Skeletal muscle cell (primary cell): ENCODE measurements at places on chromosomes 5 and 9.

GRCh38 chr5:35484241-35484640 lies 133.4 kb upstream of the SPEF2 start:
- DNase-seq, result no peak

DNA sequence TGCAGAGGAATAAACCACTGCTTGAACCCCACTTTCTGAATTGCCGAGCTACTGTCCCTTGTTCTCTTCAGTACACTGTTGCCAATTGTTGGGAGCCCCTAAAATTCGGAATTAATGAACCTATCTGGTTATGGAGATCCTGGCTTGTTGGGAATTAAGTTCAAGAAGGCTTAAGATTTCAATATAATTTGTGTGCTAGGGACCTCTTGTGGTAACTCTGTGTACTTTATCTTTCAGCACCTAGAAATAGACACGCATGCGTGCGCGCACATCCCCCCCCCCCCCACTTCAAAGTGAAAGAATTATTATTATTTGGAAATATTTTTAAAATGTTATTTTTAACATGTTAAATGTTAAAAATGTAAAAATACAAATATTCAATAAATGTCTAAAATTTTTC lies 53.3 kb upstream of the FAM169A start:
- peak; percentile 25 for DNase-seq

- no peak for DNase-seq
Observed at GRCh38 chr5:53613536-53613935, 53.1 kb downstream of the NDUFS4 start.

GRCh38 chr5:143229896-143230675 lies 173.4 kb downstream of the NR3C1 start:
- DNase-seq, result no peak

DNA sequence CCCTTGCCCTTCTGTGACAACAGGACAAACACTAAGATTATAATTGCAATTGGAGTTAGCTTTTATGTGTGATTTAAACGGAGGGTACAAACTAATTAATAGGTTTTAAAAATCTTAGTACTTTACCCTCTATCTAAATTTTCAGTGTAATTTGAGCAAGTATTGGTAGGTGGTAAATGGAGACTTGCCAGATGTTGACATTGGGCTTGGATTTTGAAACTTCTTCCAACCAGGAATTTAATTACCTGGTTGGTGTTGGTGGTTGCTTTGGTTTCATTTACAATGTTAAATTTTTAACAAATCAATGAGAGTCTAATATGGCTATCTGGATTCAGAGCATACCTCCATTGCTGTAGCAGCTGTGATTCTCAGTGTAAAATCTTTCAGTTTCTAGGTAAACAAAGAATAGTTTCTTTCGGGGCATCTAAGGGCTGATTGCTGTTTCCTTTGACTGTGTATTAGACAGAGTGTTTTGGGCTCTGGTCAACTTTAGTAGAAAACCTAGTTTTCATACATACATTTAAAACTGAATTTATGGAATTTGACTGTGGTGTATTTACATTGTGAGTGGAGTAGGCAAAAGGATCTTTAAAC lies 1.9 kb downstream of the DAPK1 start:
- DNase-seq, result no peak

DNA sequence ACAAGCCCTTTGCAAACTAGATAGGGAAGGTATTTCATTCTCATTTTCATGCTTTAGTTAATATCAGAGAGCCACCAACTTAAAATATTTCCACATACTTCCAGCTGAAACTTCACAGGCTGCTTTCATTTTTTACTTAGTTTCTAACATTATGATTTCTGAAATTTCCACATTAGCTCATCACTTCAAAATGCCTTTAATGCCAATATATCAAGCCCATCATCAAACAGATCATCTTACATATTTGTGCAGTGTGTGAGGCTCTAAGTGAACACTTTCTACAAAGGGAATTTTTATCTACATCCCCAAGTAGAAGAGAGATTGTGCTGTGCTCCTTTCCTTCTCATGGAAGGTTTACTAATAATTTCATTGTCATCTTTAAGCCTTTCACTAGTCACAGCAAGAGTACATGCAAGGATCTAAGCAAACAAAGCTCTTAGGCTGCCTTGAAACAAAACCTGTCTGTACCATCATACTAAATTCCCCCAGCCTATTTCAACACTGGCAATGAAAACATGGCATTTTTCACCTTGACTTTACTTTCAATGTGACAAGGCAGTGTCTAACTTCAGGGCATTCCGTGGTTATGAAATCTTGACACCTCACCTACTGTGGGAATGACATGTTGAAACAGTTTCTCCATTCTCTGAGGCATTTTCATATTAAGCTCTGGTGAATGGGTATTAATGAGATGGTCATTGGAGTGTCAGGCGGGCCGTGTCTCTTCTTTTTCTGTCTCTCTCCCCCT lies 45.4 kb downstream of the PPP2R2B start:
- no peak for DNase-seq

DNA sequence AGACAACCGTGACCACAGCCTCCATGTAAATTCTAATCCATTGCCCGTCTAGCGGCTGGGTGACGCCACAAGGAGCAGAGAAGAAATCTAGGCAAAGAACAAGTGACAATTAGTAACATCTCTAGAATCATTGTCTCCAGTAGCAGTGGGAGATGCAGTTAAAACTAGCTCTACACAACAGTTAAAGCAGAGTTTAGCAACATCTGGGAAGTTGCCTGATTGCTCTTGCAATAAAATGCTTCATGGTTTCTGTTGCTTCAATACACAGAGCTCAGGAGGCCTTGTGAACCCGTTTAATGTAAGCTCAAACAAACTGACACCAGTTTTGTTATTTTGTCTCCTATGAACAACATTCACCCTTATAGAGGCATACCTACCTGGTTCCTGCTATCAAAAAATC lies 369.8 kb upstream of the PDE4D start:
- DNase-seq, result no peak

GRCh38 chr5:138844125-138844461 lies 31.0 kb downstream of the LRRTM2 start:
- DNase-seq, result no peak

DNA sequence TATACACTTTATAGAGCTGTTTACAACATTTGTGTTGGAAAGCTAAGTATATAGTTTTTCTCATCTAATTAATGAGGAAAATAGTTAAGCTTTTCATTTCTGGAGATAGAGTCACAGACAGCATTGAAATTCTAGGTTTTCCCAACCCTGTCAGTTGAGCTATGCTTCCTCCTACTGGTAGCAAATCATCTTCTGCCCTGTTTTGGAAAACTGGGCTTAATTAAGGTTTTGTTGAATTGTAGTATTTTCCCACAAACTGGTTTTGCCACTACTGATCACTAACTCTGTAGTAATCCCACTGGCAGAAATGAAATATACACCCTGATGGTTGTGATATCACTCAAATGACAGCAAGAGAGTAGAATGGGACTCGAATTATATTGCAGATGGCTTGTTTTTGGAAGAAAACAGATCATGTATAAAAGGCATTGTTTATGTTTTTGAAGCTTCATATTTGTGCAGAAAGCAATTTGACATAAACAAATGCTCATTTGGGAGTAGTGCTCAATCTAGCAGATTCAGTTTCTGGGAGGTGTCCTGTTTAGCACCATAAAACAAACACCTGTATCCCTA lies 46.6 kb downstream of the CD180 start:
- no peak for DNase-seq

- DNase-seq, result peak; percentile 64
Observed at GRCh38 chr5:53378590-53379247, 101.7 kb upstream of the FST start.

- no peak for DNase-seq
Observed at GRCh38 chr9:121353241-121354061, 16.6 kb downstream of the STOM start.

DNA sequence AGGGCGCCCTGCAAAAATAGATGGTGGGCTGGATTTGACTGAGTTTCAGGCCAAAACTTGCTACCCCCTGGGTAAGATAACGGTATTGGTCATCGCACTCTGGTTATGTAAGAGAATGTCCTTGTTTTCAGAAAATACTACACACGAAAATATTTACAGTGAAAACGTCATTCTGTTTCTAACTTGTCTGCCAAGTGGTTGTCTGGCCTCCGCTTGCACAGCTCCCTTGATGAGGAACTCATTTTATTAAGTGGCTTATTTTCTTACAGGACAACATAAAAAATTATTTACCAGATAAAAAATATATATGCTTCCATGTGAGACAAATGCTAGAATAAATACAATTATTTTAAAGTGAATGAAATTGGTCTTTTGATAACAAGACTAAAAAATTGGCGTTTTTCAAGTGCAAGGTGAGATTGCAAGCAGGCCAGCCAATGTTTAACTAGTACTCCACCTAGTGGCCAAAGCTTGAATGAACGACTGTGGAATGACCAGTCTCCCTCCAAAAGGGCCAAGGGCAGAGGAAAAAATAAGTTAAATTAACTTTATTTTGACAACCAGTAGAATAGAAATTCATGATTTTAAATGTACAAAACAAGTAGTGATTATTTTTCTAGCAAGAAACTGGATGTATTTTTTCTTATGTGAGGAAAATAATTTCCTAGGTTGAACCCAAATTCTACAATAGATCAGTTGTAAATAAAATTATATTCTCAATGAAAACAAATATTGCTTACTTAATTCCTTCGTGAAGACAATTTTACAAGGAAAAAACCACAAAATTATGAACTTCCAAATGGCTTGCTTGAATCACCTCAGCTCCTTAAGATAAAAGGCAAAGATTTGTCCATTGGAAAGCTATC lies 93.2 kb downstream of the ZFAND5 start:
- no peak for DNase-seq

- no peak for DNase-seq
Observed at GRCh38 chr9:78121488-78121887, 89.9 kb upstream of the GNAQ start.

DNA sequence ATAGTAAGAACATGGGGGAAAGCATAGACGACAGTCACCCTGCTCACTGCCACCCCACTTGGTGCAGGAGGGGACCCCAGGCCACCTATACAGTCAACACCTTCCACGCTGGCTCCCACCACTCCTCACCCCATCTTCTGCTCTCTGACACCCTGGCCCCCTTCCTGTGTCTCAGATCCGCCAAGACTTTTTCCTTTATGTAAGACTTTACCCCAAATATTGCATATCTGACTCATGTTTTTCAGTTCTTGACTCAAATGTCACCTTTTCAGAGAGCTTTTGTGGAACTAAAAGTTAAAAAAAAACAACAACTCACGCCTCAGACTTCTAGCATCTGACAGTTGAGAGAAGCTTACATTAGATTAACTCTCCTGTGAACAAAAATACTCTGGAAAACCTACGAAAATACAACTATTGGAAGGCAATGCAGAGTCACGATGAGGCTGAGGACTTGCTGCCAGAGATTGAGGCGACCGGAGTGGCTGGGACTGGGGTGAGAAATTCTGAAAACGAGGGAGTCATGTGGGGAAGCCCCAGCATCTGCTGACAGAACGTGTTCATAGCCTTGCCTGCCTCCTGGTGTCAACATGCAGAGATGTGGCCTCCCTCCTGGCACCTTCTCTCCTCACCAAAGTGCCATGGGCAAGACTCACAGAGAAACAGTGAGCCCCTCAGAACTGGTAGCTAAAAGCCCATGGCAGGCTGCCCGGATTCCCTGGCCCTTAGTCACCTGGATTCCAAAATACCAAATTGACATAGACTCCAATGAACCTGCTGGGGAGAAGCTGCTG lies 22.4 kb upstream of the FCN2 start:
- no peak for DNase-seq

DNA sequence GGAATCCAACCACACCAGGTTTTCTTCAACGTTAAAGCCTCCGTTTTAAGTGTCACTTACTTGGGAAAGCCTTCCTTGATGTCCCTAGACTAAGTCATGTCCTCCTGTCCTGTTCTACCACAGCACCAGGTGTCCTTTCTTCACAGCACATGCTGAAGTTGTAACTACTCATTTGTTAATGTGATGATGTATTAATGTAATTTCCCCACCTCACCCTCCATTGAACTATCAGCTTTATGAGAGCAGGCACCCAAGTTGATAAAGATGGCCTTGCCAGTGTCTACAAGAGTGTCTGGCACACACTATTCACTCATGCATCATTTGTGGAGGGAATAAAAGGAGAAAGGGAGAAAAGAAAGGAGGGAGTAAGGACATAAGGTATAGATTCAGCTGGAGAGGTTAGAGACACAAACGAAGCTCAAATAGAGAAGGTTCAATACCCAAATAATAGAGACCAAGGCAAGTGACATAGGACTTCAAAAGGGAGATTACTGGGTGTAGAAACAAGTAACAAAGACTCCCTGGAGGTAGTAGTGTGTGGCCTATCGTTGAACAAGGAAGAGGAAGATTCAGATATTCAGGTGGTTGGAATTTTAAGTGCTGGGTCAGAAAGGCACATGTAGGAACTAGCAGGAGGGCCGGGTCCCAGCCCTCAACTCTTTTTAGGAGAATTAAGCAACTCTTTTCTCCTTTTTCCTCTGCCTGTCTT lies 6.6 kb downstream of the ITK start:
- no peak for DNase-seq

DNA sequence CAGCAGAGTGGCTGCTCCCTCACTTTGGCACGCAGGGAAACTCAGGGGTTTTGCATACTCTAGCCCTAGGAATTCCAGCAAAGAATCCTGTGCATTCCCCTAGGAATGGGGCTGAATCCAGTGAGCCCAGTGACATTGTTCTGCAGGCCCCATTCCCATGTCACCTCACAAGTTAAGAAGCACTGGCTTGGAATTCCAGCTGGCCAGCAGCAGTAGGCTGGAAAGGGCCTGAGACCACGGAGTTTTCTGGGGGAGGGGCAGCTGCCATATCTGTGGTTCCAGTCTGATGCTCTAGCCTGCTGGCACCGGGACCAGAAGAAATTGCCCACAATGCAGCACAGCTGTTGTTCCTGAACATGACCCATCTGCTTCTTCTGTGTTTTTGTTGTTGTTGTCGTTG lies 217.6 kb upstream of the DMRTA1 start:
- no peak for DNase-seq

- DNase-seq, result no peak
Observed at GRCh38 chr5:91180506-91180905, 202.6 kb downstream of the ARRDC3 start.

- DNase-seq, result no peak
Observed at GRCh38 chr5:37640088-37640487, 199.8 kb downstream of the GDNF start.

- no peak for DNase-seq
Observed at GRCh38 chr9:95521699-95522098, 4.9 kb upstream of the PTCH1 start.

- no peak for DNase-seq
Observed at GRCh38 chr9:105958587-105958986, 264.2 kb downstream of the TMEM38B start.

DNA sequence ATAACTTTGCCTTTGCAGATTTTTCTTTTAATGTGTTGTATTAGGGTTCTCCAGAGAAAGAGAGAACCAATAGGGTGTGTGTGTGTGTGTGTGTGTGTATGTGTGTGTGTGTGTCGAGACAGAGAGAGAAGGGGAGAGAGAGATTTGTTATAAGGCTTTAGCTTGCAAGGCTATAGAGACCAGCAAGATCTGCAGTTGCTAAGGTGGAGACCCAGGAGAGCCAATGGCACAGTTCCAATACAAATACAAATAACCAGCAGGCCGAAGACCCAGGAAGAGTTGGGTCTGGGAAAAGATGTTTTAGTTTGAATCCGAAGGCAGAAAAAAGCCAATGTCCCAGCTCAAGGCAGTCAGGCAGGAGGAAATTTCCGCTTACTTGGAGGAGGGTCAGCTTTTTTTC lies 23.0 kb downstream of the TMOD1 start:
- DNase-seq, result no peak
